ENCODE measurements at places on chromosomes 7 and 10. TPM values are rescaled to one million over a fixed set of nuclear protein-coding genes. Genes with fewer than 3 reads are reported as not detected.

Gene GRID2IP
- total RNA-seq, result 1.3 TPM

Gene MOGAT3
- total RNA-seq, result not detected

Gene PTPRE
- 25.7 TPM for total RNA-seq

Gene HOXA4
- not detected for total RNA-seq

Gene ZNF789
- total RNA-seq, result 40.7 TPM

Gene NFE2L3
- 13.5 TPM for total RNA-seq

Gene PLEKHS1
- not detected for total RNA-seq

Gene IDI1
- total RNA-seq, result 136 TPM

Gene THSD7A
- total RNA-seq, result 41.6 TPM

Gene SLC26A3
- total RNA-seq, result not detected

Gene IPMK
- 23.2 TPM for total RNA-seq

Gene VOPP1
- total RNA-seq, result 117 TPM

Gene CALML5
- not detected for total RNA-seq

Gene CACNB2
- 35.1 TPM for total RNA-seq

Data from parietal lobe (tissue), 2 donors.